GM13977 (cell line): ENCODE measurements at places on chromosomes 7 and 10.

- DNase-seq, result no peak
Observed at GRCh38 chr7:2383543-2384274, 19.7 kb upstream of the CHST12 start.

DNA sequence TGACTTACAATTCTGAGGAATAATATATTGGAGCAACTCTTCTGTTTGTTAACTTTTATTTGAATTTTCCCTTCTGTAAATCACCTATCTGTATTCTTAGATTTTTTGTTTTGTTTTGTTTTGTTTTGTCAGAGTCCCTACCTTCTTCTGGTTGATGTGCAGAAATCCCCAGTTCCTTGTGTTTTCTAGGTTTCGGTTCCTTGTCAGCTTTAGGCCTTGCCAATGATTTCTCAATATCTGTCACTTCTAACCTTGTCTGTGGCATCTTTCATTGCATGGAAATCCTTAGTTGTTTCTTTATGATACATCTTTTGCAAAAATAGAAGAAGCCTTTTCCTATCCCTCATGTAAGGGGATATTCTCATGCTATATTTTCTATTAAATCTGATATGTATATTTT lies 21.7 kb upstream of the ST8SIA6 start:
- DNase-seq, result no peak

DNA sequence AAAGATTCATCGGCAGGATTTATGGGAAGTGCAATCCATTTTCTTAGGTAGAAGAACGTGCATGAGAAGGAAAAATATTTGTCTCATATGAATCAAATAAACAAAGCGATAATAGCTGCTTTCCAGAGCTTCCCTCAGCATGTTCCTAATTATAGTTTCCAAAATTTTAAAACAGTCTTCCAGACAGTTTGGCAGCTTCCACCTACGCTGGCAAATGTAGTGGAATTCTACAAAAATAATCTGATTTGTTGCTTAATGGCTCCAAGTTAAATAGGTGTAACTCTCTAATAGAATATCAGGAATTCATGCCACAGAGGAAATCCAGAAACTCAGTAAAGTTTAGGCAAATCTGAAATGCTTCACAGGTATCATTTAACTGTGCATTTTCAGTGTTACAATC lies 23.3 kb upstream of the AGBL3 start:
- DNase-seq, result no peak

- no peak for DNase-seq
Observed at GRCh38 chr7:82678716-82679115, 235.1 kb upstream of the CACNA2D1 start.

GRCh38 chr10:110862961-110863360 lies 8.8 kb upstream of the PDCD4 start:
- DNase-seq, result no peak

DNA sequence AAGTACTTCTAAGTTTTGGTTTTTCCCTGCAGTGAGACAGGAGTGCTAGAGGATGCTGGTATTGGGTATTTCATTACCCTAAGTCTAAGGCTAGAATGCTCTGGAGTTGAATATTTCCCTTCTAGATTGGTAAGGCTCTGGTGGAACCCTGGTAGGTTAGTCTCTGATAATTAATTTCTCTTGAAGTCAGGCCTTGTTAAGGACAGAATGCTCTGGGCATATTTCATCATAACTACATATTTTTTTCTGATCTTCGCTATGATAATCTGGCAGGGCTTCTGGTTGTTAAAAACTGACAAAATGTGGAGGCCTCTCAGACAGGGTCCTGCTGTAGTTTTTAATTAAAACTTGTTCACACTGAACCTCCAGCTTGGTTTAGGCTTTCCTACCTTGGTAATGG lies 83.8 kb downstream of the CDK13 start:
- DNase-seq, result no peak

GRCh38 chr10:101617824-101618568 lies 29.9 kb downstream of the DPCD start:
- no peak for DNase-seq

GRCh38 chr7:85290269-85290668 lies 103.4 kb upstream of the SEMA3D start:
- DNase-seq, result no peak

DNA sequence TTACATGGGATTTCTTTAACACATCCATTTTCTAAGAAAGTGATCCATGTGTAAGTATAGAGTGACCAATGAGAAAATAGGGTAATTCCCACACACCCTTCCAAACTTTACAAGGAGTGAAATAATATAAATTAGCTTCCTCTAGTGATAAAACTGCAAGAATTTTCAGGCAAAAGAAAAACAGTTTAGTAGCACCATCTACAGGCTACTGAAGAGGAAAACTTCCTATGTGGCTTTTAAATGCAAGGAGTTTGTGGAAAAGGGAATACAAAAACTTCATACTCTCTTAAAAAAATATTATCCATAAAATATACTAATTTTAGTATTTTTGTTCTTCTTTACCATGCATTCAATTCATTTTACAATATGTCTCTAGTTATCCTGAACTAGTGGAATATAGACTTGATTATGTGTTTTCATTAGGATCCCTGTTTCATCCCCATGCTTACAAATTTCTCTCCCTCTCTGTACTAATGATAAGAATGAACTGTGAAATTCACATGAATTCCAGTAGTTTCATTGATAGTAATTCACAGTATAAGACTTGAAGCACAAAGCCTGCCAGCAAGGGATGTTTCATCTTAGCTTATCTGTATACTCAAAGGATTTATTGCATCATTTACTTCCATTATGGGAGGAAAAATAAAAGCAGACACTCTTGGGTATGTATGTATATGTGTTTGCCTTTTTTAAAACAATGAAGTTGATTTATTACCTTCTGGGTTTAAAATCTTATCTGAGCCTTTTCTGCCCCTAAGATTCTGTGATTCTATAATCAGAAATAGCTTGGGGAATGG lies 442.9 kb downstream of the AUTS2 start:
- DNase-seq, result no peak

GRCh38 chr10:50234486-50234885 lies 16.8 kb downstream of the ASAH2 start:
- DNase-seq, result no peak

DNA sequence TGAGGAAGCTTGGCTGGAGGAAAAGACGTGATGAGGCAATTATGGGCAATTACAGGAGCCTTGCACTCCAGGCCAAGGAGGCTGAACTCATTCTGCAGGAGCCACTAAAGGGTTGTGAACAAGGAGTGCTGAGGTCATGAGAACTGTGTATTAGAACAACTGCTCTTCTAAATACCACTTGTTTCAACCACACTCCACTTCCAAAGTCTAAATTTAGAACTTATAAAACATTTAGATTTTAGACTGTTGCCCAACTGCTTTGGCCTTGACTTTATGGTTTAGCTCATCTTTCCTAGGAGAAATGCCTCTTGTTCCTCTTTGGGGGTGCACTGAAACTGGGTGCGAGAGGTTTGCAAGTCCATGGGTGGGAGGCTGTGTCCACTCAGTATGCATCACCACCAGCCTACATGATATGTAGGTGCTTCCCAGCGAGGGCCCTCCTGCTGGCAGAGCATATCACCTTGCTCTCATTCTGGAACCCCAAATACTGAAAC lies 199.7 kb upstream of the AOAH start:
- no peak for DNase-seq
